ENCODE measurements at places on chromosomes 11 and 22.

- DNase-seq: no peak
Measured at GRCh38 chr11:8459711-8460399, 134.2 kb downstream of the STK33 start.

GRCh38 chr11:82462608-82463242, 270.9 kb downstream of the FAM181B start:
- no peak for DNase-seq

GRCh38 chr11:8285228-8285627, 21.6 kb upstream of the LMO1 start:
- DNase-seq: no peak

DNA sequence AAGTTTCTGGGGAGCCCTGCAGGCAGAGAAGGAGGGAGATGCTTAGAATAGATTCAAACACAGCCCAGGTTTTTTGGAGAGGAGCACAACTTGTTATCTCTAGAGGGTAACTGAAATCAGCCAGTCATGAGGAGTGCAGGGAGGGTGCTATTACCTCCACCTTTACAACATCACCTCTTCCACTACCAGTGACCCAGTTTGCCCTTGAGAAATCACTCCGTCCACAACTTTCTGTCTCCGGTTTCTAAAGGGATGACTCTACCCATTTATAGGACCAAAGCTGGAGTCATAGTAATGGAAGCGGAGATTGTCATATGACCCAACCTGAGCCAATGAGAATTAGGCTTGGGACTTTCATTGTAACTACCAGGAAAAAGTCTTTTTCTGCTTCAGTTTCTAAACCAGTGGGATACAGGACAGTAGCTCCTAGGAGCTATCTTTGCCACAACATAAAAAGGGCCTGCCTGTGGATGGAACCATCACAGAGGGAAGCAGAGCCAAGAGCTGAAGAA, 131.2 kb upstream of the SERPIND1 start:
- no peak for DNase-seq

- peak; percentile 81 for DNase-seq
Measured at GRCh38 chr11:10490398-10491241, 35.6 kb downstream of the AMPD3 start.

DNA sequence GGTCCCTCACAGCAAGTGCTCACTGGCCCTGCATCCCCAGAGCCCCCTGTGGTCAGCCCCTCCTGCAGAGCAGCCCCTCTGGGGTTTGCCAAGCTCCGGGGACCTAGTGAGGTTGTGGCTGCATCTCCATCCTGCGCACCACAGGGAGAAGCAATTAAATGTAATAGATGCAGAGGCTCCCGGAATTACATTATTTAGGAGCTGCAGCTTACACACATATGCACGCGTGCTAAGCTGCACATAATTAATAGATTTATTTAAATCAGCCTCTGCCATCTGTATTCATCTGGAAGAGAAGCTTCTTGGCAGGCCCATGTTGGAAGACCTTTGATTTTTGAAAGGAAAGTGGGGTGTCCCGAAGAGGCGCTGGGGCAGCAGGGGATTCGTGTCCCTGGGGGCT, 1271.5 kb downstream of the BRD1 start:
- DNase-seq: no peak

DNA sequence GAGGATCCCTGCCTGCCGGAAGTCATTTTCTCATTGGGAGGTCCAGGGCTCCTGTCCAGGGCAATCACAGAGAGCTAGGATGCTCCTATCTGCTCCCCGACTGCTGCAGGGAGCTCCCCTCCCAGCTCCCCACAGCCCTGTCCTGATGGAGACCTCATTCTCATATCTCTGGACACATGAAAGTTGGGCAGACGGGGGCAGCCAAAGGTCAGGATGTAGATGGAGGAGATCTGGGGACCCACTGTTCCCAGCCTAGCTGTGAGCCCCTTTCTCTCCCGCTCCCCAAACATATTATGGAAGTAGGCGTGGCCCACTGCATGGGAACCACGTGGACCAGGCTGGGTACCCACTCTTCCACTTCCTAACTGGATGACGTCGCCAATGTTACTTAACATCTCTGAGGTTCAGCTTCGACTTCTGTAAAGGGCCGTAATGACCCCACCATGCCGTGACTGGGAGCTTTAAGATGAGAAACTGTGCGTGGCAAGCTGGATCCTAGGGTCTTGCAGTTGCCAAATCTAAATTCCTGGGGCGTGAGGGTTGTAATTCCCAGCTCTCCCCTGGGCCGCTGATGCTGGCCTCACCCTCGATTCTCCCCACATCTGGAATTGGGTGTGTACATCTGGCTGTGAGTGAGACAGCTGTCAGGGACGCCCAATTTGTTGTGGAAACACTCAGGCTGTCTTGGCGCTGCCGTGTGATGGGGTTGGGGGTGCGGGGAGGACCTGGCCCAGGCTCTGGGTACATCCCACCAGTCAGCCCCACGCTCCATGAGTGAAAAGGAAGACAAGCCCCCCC, 1.8 kb downstream of the CDC42EP2 start:
- DNase-seq: no peak

Data from nucleus accumbens (tissue), 56 donors.